ENCODE measurements at places on chromosomes 1 and 21. TPM values are rescaled to one million over a fixed set of nuclear protein-coding genes. Genes with fewer than 3 reads are reported as not detected.

Gene LCE1D
- polyA plus RNA-seq = not detected

Gene FCGR2B
- polyA plus RNA-seq = not detected

Gene SAMD11
- polyA plus RNA-seq = 21.6 TPM

Gene SZRD1
- polyA plus RNA-seq = 13.6 TPM

Data from neural cell (in vitro differentiated cells).